Stimulated activated CD8-positive, alpha-beta memory T cell treated with anti-CD3 and anti-CD28 coated beads, Interleukin-12 subunit alpha, Interleukin-12 subunit beta, amount 100 ng/mL, for 4 hours (primary cell): ENCODE measurements at places on chromosomes 16 and 17.

- DNase-seq: no peak
Observed at GRCh38 chr16:13439766-13440165, 480.2 kb upstream of the ERCC4 start.

- no peak for DNase-seq
Observed at GRCh38 chr17:61291451-61292285, 108.0 kb upstream of the TBX2 start.

GRCh38 chr17:39165178-39165840 lies 652 bp downstream of the ARL5C start:
- DNase-seq: no peak

DNA sequence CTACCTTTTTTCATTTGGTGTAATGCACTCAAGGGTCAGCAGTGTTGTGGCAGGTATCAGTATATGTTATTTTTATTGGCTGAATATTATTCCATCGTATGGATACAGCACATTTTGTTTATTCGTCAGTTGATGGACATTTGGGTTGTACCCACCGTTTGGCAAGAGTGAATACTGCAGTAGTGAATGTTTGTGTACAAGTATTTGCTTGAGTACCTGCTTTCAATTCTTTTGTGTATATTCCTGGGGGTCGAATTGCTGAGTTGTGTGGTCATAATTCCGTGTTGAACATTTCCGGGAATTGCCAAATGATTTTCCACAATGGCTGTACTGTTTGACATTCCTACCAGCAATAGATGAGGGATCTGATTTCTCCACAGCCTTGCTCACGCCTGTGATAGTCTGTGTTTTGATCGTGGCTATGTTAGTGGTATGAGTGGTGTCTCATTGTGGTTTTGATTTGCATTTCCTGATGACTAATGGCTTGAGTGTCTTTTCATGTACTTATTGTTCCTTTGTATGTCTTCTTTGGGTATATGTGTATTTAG lies 108.4 kb downstream of the OR1D5 start:
- no peak for DNase-seq

GRCh38 chr17:41653892-41654677 lies 29.7 kb upstream of the KRT17 start:
- no peak for DNase-seq

GRCh38 chr16:66944054-66944441 lies 8.7 kb downstream of the CES2 start:
- DNase-seq: no peak

- DNase-seq: no peak
Observed at GRCh38 chr16:72739577-72739976, 308.4 kb downstream of the ZFHX3 start.

- no peak for DNase-seq
Observed at GRCh38 chr16:75868636-75869632, 142.6 kb upstream of the CPHXL start.

DNA sequence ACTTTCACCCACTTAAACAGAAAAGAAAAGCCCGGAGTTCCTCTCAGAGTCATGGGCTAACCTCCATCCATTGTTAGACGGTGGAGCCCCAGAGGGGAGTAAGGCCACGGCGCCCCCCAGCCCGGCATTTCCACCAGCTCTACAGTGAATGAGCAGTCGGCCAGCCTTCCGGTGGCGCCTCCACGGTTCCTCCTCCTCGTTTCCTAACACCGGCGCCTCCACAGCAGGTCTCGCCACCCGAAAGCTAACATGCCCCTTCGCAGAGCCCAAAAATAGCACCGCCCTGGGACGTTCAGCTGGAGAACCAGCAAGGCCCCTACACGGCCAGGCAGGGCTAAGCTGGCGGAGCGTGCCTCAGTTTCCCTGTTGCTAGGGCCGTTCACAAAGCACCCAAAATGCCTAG lies 858 bp downstream of the MMD start:
- DNase-seq: peak; percentile 19

- DNase-seq: no peak
Observed at GRCh38 chr17:34736611-34737010, 157.2 kb downstream of the TMEM132E start.

DNA sequence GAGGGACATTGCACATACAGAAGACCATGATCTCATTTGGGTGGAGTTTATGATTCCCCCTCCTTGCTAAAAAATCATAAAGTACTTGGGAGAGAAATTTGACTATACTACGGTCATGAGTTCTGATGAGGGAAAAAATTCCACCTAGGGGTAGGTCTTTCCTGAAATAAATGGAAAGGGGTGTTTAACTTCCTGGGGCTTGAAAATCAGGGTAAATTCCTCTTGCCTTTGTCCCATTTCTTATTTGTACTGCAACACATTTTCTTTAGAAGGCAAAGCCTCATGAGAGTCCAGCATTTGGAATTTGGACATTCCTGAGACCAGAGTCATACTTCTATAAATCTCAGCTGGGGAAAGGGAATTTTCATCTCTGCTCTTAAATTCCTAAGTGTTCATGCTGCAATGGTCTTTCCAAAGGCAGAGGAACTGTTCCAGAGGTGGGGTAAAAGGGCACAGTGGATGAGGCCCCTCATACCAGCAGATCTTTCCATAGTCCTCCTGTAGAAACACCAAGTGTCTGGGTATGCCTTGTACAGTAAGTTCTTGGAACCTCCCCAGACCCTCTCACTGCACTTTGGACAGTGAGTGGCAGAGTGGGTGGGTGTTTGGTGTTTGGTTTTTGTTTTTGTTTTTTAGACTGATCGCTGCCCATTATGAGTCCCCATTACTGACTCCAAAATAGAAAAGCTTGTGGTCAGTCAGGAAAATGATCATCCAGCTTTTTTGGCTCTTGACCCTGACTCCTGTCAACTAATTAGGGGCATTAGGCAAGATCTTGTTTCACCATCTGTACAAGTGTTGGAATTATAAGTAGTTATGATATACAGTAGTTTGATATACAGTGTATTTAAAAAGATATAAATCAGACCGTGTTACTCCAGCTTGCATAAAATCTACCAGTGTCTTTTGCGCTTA lies 6.0 kb downstream of the LYRM1 start:
- no peak for DNase-seq

GRCh38 chr17:30716461-30717290 lies 107.8 kb downstream of the CRLF3 start:
- DNase-seq: no peak

DNA sequence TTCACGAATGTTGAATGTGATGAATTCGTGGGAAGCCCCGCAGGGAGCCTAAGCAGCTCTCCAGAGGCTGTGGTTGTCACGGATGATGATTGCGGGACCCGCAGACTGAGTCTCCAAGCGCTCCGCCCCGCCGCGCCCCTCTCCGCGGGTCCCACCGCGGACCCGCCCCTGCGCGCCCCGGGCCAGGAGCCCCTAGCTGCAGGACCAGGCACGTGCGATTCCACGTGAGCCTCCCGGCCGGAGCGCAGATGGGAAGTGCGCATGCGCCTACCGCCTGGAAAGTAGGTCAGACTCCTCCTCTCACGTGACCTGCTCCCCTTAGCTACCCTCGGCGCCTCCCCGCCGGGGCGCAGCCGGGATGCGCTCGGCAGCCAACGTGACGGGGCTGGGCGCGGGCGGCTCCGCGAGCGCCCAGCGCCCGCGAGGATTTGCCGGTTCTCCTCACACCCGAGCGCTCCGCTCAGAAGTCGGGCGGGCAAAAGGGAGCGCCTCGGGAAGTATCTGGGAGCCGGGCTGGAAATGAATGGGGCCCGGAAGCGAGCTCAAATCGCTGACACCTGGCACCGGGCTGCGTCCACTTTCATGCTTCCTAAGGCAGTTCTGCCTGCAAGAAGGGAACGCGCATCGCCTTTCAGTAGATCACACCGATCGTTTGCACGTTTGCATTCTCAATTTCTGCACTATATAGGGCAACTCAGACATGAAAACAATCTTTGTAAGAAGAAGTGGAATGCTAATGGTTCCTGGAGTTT lies 26.4 kb upstream of the HLF start:
- DNase-seq: peak; percentile 74

DNA sequence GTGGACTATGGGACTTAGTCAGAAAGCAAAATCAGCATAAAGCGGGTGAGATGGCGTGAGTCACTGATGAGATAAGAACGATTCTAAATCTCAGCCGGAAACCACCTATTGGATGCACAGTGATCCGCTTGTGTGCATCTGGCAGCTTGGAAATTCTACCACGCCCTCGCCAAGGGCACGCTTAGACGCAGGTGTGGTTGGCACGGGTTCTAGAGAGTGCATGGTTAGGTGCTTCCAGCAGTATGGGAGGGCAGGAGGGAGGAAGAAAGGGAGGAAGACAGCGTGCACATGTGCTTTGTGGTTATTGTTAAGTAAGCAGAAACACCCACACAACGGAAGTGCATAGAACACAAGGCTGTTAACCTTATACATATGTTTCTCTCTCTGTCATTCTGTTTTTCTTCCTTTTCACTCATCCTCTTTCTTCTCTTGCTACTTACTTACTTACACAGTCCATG lies 374.0 kb upstream of the ASIC2 start:
- DNase-seq: no peak

DNA sequence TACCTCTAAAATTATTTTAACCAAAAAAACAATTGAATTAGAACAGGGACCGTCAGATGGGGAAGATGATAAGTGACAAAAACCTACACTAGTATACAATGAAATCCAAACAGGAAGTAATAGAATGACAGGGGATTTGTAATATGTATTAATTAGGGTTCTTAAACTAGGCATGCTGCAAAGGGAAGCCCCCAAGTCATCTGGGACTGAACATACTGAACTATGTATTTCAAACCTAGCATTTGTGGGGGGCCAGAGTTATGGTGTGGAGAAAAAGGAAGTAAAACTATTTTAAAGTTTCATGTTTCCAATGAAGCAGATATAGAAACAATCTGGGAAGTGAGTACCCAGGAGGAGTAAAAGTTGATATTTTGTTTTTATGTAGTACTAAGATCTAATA lies 133.2 kb upstream of the HS3ST3A1 start:
- no peak for DNase-seq

DNA sequence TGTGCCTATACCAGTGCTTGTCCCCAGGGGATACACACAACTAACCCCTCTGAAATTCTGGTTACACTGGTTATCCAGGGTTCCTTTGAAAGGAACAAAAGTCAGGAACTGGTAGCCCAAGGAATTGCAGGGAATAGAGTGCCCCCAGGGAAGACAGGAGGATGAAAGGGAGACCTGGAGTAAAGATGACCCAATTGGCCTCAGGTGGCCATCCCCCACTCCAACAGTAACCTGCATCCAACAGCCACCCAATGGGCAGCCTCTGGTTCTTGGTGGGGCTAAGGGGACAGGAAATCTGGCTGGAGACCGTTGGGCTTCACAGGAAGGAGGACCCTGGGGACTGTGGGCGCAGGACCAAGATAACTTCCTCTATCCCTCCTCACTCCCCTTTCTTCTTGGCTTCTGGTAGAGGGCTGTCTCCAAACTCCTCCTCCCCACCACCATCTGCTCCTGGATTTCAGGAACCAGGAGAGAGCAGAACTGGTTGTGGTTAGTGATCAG lies 826 bp upstream of the MPO start:
- DNase-seq: no peak

- DNase-seq: no peak
Observed at GRCh38 chr17:40854175-40854814, 12.7 kb downstream of the KRT12 start.

DNA sequence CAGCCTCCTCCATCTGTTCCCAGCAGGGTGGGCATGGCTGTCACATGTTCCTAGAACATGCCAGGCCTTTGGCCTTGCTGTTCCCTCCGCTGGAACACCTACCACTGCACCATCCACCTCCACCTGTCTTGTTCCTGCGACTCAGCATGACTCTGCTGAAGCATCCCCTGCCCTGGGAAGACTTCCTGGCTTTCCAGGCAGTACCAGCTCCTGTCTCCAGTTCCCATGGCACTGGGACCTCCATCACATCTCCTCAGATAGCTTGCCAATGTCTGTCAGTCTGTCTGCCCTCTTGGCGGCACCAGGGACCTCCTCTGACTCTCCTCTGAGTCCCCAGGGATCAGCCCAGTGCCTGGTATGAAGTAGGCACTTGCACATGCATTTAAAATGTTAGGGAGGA lies 15.7 kb downstream of the PDP2 start:
- DNase-seq: no peak

GRCh38 chr16:56190677-56191155 lies 573 bp upstream of the GNAO1 start:
- DNase-seq: no peak

GRCh38 chr16:61432421-61432820 lies 603.8 kb downstream of the CDH8 start:
- DNase-seq: no peak

- no peak for DNase-seq
Observed at GRCh38 chr17:81028506-81028858, 6.5 kb upstream of the BAIAP2 start.

- DNase-seq: no peak
Observed at GRCh38 chr17:79624718-79625478, 14.0 kb upstream of the RBFOX3 start.

DNA sequence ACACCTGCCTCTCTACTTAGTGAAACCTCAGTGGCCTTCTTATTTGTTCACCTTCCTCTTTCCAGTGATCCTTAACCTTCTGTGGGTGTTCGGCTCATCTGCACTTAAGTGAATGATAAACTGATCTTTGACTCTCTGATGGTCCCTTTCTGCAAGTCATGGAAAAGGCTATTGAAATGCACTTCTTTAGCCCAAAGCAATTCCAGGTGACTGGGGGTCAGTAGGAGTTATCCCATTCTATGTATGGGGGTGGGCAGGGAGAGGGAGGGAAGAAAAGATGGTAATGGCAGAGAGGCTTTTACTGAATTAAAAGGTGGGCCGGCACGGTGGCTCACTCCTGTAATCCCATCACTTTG lies 170.8 kb downstream of the RGS9 start:
- no peak for DNase-seq

GRCh38 chr17:60154616-60155426 lies 5.0 kb downstream of the CA4 start:
- DNase-seq: no peak

DNA sequence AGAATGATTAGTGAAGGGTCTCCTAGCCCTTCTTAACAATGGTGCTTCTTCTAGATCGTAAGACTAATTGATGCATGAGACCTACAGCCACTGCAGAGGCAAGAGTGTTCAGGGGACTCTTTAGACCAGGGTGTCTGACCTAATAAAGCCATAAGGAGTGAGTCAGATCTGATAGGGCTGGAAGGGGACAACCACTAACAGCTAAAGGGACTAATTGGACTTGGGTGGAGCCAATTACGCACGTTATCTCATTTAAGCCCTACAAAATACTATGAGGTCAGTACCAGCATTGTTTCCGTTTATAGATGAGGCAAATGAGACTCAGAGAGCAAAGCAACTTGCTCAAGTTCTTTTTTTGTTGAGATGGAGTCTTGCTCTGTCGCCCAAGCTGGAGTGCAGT lies 14.5 kb upstream of the RNF222 start:
- DNase-seq: no peak
